Activated CD4-positive, alpha-beta T cell treated with anti-CD3 and anti-CD28 coated beads, Interleukin-2, amount 10 ng/mL, durations not matched to agents 7 days and 5 days (primary cell): ENCODE measurements at places on chromosomes 2 and 18.

DNA sequence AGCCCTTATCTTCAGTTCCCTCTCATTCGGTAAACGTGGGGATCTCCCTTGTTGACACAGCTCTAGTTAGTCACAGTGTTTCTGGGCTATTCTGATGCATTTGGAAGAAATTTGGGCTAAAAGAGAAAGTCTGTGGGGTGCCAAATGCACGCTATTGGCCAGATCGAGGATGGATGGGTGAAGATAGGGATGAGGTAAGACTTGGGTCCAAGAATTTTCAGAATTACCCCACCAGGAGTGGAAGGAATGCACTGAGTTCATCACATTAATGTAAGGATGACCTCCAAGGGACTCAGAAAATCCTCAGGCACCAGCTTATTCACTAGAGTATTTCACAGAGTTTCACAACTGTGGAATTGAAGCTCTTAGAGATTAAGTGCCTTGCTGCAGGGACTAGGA is 49.3 kb downstream of the NRP2 start:
- no peaks in the 10 kb centered on the region for H3K4me1 ChIP-seq
- no peaks in the 10 kb centered on the region for H3K36me3 ChIP-seq
- no peak overlapping the region for H3K4me3 ChIP-seq
- H3K27ac ChIP-seq = no peak overlapping the region
- H3K27me3 ChIP-seq = no peaks in the 10 kb centered on the region
- no peak for DNase-seq

DNA sequence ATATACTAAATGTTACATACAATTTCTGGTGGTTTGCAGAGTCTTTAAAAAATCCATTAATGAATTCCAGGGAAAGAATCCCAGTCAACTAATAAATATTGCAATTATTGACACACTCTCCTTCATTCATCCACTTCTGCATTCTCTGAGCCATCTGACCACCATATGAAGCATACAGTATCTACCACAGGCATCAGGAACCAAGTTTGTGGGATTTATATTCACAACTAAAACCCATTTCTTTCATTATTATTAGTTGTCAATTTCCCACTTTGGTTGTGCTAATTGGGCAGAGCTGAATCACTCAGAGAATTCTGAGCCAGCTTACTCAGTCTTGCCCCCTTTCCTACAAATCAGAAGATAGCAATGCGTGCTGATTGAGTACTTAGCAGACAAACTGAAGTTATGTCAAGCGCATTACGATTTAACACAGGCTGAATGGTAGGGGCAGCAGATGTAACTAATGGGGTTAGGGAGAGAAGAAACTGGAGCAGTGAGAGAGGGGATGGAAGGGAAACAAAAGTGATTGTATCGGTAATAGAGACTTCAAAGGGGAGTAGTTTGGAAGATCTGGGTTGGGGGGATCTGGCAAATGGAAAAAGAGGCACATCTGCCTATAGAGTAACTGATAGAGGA is 52.3 kb downstream of the ZEB2 start:
- no peaks in the 10 kb centered on the region for H3K4me1 ChIP-seq
- no peaks in the 10 kb centered on the region for H3K36me3 ChIP-seq
- peaks cover 5% of the 10 kb centered on the region for H3K27me3 ChIP-seq
- H3K4me3 ChIP-seq = no peak overlapping the region
- no peak for DNase-seq

GRCh38 chr2:212441821-212442220 is 96.8 kb downstream of the ERBB4 start:
- no peak overlapping the region for H3K27ac ChIP-seq
- H3K27me3 ChIP-seq = no peaks in the 10 kb centered on the region
- no peak for DNase-seq
- no peaks in the 10 kb centered on the region for H3K36me3 ChIP-seq
- no peak overlapping the region for H3K4me3 ChIP-seq
- H3K4me1 ChIP-seq = no peaks in the 10 kb centered on the region

DNA sequence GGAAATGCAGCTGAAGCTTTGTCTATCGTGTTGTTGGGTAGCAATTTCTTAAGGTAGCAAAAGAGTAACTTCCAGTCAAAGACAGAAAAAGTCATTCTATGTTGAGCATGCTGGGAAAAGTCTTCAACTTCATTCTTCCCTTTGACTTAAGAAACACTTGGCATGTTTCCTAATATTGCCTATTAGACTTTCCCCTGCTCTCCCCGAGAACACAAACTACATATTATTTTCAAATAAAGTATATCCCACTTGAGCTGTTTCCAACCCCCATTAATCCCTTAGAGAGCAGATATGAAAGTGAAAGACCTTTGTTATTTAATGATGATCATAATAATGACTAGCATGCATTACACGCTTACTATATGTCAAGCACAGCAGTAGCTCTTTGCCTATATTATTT is 136.0 kb upstream of the SPOPL start:
- H3K4me1 ChIP-seq = no peaks in the 10 kb centered on the region
- H3K4me3 ChIP-seq = no peak overlapping the region
- no peak overlapping the region for H3K27ac ChIP-seq
- H3K27me3 ChIP-seq = peaks cover 2% of the 10 kb centered on the region
- no peak for DNase-seq

DNA sequence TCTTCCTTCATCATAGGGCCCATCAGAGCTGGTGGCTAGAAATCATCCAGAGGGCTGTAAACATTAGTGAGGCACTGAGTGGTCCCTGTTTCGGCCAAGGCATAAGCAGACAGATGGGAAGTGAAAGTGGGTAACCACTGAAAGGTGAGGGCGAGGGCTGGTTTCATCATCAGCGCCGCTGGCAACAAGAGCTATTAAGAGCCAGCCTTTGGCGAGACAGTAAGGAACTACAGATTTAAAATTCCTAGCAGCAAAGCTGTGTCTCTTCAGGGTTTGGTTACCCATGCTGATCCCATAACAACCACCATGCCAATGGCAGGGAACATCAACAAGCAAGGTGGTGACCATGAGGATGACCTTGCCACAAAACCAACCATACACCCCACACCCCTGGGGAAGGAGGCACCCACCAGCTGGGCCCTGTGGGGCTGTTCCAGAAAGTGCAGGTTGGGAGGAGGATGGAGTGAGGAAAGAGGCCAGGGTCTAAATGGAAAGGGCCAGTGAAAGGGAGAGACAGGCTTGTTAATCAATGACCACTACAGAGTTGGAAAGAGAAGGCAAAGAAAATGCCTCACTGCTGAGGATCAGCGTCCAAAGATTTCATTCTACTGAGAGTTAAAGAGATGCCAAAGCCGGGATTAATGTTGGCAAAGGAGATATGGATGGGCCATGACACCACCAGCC is 9.0 kb upstream of the SLC20A1 start:
- no peak for DNase-seq
- H3K36me3 ChIP-seq = peaks cover 16% of the 10 kb centered on the region
- no peak overlapping the region for H3K27ac ChIP-seq
- H3K4me1 ChIP-seq = peaks cover 70% of the 10 kb centered on the region
- H3K27me3 ChIP-seq = peaks cover 1% of the 10 kb centered on the region
- no peak overlapping the region for H3K4me3 ChIP-seq

DNA sequence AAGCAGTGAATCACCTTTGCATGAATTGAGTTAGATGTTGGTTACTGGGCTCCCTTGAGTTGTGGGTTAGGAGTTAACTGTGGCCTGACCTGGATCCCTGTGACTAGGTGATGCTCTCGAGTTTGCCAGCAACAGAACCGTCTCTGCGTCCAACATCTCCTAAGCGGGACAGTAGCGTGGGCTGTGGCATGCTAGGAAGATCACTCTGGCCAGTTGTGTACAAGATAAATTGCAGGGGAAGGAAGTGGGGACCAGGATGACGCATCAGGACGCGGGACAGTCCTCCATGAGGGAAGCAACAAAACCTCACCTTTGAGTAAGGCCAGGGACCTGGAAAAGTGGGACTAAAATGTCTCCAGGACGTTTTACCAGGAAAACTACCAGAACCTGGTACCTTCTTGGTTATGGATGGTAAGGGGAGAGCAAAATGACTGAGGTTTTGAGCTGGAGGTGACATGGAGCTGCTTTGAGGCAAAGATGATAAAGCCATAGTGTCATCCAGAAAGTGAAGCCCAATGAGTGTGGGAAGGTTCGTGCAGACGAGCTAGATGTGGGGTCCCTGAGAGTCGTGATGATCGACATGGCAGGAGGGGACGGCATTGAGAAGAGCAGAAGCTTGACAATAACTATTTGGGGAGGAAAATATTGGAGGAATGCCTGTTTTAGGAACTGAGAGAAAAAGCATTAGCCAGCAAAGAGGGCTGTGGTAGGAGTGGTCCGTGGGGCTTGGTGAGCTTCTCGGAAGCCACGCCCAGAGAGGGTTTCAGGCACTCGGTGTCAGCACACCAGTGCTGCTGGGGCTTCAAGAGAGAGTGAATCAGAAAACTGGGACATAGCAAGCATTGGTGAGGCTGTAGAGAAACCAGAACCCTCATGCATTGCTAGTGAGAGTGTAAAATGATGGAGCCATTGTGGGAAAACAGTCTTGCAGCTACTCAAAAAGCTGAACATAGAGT is 95.1 kb downstream of the SMAD7 start:
- H3K36me3 ChIP-seq = no peaks in the 10 kb centered on the region
- H3K27ac ChIP-seq = no peak overlapping the region

- no peak overlapping the region for H3K4me3 ChIP-seq
- H3K4me1 ChIP-seq = no peaks in the 10 kb centered on the region
- no peak for DNase-seq
- H3K27me3 ChIP-seq = no peaks in the 10 kb centered on the region
Measured at GRCh38 chr2:45403036-45403435, 208.0 kb downstream of the SRBD1 start.

DNA sequence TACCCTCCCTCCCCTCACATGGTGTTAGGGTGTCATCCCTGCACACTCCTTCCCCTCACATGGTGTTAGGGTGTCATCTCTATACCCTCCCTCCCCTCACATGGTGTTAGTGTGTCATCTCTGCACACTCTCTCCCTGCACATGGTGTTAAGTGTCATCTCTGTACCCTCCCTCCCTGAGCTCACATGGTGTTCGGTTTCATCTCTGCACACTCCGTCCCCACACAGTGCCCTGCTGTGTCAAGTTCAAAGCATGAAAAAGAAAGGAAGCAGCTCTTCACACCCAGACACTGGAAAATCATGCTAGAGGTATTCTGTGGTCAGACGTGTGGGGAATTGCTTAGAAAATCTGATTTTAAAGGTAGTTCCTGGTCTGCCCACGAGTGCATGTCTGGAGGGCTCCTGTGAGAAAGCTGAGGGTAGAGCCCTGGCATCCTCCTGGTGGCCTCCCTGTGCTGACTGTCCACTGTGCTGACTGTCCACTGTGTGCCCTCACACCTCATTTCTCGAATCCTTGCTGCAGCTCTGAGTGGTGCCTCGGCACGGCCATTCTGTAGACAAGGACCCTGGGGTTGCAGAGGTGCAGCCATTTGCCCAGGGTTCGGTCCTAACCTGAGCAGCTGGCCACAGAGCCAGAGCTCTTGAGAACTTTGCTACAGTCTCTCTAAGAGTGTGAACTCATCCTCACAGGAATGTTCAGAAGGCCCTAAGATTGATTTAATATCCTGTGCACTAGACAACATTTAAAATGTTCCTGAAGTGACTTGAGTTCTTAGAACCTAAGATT is 69.1 kb upstream of the NFATC1 start:
- no peaks in the 10 kb centered on the region for H3K4me1 ChIP-seq
- H3K27ac ChIP-seq = no peak overlapping the region
- H3K27me3 ChIP-seq = no peaks in the 10 kb centered on the region
- H3K36me3 ChIP-seq = peaks cover 13% of the 10 kb centered on the region

- H3K4me1 ChIP-seq = peaks cover 12% of the 10 kb centered on the region
- DNase-seq = no peak
- H3K36me3 ChIP-seq = peaks cover 1% of the 10 kb centered on the region
- no peak overlapping the region for H3K27ac ChIP-seq
- H3K4me3 ChIP-seq = no peak overlapping the region
Measured at GRCh38 chr18:63980896-63981460, 11.1 kb downstream of the SERPINB8 start.
